ENCODE measurements at places on chromosomes 2 and 18.

DNA sequence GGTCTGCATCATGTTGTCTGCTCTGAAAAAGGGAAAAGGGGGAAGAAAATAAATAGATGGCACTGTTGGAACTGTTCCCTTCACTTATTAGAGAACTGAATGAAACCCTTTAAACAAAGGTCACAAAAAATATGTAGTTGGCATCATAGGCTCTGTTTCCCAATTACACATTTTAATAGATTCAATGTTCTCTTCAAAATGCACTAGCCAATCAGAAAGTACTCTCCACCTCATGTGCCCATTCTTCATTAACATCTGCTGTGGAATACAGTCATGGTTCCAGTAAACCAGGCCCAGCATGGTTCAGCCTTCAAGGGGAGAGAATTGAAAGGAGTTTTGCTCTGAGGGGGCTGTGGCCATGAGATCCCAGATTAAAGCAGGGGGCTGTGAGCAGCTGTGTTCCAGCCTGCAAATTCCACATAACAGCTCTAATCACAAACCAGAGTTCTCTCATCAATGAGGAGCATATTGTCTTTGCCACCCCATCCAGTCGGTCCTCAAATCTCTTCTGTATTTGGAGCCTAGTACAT is 165.9 kb upstream of the CREB1 start:
- no peak for DNase-seq

- DNase-seq: no peak
These were observed 828.6 kb upstream of the ACVR2A start for GRCh38 chr2:147016181-147016580.

DNA sequence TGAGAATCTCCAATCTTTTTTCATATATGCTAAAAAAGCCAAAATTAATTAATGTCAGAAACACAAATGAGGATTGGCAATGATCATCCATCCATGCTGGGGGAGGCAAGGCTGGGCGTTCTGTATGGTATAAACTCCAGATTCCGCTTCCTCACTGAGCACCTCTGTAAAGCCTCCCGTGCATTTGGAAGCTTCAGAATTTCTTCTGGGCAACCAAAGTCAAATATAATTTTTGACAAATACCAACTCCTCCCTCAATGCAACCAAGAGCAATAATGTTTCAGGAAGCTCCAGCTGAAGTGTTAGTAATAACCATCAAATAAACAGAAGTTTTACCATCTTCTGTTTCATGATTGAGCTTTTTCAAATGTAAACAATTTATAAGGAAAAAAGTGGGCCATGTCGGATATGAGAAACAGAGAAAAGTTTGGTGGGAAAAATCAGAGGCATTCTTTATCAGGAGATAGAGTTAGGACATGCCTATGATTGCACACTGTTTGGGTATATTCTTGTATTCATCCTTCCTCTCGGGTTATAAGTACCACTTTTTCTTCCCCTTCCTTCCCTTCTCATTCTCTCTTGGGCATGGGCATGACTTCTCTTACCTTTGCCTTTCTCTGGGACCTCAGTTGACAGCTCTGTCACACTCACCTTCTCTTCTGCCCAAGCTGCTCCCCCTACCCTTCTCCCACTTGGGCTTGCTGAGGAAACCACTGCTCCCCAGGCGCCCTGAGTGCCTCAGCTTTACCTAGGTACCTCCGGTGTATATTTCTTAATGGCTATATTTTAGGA is 149.5 kb upstream of the ZEB2 start:
- no peak for DNase-seq

- DNase-seq: no peak
These were observed 347.6 kb downstream of the CTNNA2 start for GRCh38 chr2:79860228-79861058.

- DNase-seq: no peak
These were observed 954.1 kb downstream of the DSC3 start for GRCh38 chr18:30088238-30089015.

GRCh38 chr2:118732432-118732831 is 115.0 kb downstream of the EN1 start:
- no peak for DNase-seq

GRCh38 chr2:54666634-54667265 is 56.7 kb upstream of the EML6 start:
- DNase-seq: no peak

- no peak for DNase-seq
These were observed 526.2 kb upstream of the TNP1 start for GRCh38 chr2:217386041-217386440.

- DNase-seq: no peak
These were observed 2.6 kb downstream of the GRHL1 start for GRCh38 chr2:9954136-9954535.

DNA sequence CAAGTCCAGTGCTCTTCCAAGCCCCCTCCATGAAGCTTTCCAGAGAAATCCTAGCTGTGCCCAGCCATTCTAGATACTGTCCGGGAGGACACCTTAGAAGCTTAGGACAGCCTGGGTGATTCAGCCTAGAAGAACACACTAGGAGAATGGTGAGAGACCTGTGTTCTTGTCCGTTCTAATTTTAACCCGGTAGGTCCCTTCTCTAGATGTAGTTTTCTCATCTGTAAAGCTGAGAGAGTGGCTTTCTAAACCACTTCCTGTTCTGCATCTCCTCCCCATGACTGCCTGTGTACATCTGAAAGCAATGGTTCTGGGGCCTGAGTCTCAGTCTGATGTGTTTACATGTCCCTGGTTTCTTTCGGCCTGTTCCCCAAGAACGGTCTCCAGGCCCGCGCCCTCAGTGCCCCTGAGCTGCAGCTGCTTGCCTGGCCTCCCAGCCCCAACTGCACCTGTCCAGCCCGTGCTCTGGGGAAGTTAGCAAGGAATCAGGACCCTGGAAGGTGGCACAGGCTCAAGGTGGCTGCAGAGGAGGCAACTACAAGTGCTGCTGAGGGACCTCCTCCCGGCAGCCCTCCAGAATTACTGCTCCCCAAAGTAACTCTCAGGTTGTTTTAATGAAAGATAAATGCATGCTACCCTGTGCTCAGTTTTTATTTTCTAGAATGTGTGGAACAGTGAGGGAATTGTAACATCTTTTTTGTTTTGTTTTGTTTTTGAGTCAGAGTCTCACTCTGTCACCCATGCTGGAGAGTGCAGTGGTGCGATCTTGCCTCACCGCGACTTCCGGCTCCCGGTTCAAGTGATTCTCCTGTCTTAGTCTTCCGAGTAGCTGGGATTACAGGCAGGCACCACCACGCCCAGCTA is 105.9 kb downstream of the LBH start:
- DNase-seq: peak; percentile 76

GRCh38 chr2:184336688-184337087 is 261.6 kb upstream of the ZNF804A start:
- no peak for DNase-seq

GRCh38 chr2:36650031-36650829 is 46.3 kb upstream of the VIT start:
- DNase-seq: no peak

DNA sequence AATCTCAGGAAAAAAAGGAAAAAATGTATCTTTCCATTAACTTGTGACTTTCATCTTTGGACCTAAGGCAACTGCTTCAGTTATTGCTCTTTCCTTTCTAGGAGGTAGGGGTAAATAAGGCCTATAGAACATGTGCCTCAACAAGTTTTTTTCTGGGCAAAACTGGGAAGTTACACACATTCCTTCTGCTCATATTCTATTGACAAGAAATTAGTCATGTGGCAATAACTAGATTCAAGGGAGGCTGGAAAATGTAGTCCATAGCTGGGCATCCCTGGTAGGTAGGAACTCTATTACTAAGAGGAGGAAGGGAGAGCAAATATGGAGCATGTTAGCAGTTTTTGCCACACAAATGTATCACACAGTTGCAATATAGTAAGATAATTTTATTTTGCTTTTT is 37.7 kb upstream of the NEMP2 start:
- no peak for DNase-seq

DNA sequence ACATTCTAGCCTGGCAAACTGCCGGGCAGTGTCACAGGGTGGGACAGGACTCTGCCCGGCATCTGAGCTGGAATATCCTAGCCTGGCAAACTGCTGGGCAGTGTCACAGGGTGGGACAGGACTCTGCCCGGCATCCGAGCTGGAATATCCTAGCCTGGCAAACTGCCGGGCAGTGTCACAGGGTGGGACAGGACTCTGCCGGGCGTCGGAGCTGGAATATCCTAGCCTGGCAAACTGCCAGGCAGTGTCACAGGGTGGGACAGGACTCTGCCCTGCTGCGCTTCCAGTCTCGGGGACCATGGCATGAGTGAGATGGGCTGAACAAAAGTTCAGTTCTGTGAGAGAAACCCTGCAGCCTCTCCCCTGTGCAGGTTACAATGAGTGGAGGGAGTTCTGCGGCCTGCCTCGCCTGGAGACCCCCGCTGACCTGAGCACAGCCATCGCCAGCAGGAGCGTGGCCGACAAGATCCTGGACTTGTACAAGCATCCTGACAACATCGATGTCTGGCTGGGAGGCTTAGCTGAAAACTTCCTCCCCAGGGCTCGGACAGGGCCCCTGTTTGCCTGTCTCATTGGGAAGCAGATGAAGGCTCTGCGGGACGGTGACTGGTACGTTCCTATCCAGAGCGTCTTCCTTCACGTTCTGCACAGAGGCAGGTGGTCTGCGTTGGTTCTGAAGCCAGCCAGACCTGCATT is 80.3 kb downstream of the TPO start:
- no peak for DNase-seq

GRCh38 chr2:4357121-4357520 is 653.7 kb downstream of the DCDC2C start:
- DNase-seq: no peak

GRCh38 chr2:226423498-226423960 is 376.1 kb downstream of the IRS1 start:
- DNase-seq: peak; percentile 48

DNA sequence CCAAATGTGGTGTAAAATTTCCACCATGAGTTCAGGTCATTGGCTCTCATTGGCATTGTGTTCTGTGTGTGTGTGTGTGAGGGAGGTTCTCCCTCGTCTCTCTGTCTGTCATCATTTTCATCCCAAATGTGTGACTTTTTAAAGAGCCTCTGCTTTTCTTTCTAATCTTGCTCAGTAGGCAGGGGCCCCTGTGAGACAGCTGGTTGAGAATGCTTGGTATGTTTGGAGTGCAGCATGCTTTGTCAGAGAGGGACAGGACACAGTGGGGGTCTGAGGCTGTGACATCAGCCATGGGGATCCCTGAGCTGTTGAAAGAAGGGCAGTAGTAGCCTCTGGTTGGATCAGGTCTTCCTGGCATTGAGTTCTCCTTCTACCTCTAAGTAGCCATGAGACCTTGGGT is 10.6 kb downstream of the PTPRM start:
- DNase-seq: no peak

DNA sequence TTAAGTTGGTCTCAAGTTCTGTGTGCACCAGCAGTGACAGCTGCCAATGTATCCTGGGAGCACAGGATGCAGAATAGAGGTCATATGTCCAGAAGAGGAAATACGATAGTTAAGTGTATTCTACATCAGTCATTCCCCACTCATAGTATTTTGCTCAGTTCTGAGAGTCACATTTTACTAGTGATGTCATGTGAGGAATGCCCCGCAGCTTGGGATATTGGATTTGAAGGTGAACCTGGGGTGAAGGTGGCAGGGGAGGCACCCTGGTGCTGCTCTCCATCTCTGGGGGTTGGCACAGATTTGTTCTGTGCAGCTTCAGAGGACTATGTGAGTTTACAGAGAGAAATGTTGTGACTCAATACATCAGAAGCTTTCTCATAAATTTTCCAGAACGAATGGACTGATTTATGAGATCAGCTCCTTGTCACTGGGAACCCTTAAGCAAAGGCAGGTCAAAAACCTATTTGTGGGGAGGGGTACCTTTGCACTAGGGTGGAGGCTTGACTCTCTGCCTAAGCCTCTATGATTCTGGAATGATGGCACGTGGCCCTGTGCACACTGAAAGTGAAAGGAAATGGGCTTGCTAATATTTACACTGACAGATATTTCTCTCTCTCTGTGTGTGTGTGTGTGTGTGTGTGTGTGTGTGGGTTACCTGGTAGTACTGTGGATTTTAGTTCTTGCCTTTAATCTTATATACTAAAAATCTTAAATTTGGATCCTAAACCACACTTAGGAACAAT is 95.9 kb downstream of the NEB start:
- peak; percentile 67 for DNase-seq

- no peak for DNase-seq
These were observed 223.7 kb upstream of the SMAD7 start for GRCh38 chr18:49174478-49174877.

DNA sequence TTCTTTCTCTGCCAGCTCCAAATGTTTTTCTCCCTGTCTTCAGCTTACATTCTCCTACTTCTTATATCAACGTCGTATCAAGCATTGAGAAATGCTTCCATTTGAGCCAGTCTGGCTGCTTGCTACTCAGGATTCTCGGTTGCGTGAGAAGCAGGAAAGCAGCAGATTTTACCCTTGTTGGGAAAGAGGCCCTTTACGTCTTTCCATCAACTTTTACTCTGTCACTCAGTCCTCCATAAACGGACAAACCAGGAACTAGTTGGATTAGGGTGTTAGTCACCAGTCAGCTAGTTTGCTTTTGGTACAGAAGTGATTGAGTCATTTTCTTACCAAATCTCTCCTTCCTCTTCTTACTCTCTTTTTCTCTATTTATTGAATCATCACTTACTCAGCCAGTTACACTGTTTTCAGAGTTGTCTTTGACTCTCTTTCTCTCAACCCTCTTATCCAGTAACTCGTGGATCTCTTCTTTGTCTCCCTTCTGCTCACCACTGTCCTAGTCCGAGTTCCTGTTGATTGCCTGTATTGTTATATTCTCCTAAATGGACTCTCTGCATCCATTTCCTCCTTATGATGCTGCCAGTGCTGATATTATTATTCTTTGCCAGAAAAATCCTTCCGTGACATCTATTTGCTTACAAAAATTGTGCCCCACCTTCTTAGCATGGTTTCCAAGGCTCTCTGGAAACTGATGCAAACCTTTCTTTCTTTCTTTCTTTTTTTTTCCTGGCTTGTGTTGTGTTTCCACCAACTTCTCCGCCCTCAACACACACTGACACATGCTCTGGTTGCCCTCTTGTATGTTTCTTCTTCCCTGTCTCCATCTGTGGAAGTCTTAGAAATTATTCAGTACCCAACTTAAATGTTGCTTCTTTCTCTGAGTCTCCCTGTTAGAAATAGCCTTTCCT is 61.5 kb downstream of the VRK2 start:
- DNase-seq: no peak

GRCh38 chr18:77099485-77100370 is 32.9 kb downstream of the MBP start:
- peak; percentile 30 for DNase-seq

- no peak for DNase-seq
These were observed 312.9 kb downstream of the PRKCE start for GRCh38 chr2:45964223-45964841.
